ENCODE measurements at places on chromosomes 2 and 18.

- no peak for DNase-seq
These were observed 11.2 kb upstream of the STK17B start for GRCh38 chr2:196182439-196183171.

- DNase-seq, result no peak
These were observed 206.1 kb upstream of the HDAC4 start for GRCh38 chr2:239606741-239607516.

GRCh38 chr2:221817052-221817451 is 244.9 kb upstream of the EPHA4 start:
- no peak for DNase-seq

GRCh38 chr2:54866868-54867267 is 143.4 kb downstream of the EML6 start:
- DNase-seq, result no peak

DNA sequence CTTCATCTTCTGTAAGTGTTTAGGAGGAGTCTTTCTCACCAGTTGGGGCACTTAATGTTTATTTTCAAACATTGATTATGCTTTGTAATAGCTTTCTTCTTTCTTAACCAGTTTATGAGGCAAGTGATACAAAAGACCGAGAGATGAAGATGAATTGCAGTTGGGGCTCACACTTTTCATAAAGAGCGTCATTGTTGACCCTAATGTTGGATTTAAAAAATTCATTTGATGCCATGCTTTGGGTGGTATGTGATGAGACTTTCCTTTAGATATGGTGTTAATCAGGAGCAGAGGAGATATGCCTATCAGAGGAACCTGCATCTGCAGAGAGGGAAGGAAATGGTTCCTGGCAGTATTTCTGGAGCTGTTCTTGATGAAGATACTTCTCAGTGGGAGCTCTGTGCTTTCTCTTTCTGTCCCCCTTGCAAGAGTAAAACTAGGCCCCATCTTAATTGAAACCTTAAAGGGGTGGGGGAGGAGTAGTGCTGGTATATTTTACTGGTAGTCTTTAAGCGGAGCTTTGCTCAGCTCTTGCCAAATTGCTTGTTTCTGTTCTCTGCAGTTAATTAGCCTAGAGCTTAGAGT is 2.3 kb downstream of the EML4 start:
- no peak for DNase-seq

GRCh38 chr2:99949530-99949929 is 192.9 kb downstream of the AFF3 start:
- DNase-seq, result no peak

GRCh38 chr2:222076973-222077690 is 221.7 kb downstream of the PAX3 start:
- DNase-seq, result no peak

GRCh38 chr18:48422947-48423378 is 13.8 kb upstream of the ZBTB7C start:
- DNase-seq, result no peak
